COLO829 (cell line): ENCODE measurements at places on chromosomes 6 and 20.
A peak's percentile ranks its signal among the peaks of the same experiment; 100 is the strongest.

DNA sequence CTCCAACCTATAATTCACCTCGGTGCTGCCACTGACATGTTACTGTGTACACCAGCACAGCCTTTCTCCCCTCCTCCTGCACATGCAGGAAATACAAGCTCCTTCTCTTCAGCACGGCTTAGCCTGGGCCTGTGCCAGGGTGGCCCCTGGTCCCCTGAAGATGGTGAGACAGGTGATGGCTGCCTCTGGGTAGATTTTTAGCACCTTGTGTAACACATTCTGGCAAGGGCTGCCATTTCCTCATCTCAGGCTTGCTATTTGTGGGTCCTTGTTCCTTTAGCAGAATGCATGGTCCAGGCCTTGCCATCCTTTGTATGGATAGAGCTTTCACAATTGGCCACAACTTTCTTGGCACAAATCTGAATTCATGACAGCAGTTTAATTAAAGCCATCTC, 151.3 kb downstream of the CDC5L start:
- no peak for DNase-seq

- DNase-seq = no peak
These were observed 148.9 kb downstream of the MAFB start for GRCh38 chr20:40540166-40540565.

DNA sequence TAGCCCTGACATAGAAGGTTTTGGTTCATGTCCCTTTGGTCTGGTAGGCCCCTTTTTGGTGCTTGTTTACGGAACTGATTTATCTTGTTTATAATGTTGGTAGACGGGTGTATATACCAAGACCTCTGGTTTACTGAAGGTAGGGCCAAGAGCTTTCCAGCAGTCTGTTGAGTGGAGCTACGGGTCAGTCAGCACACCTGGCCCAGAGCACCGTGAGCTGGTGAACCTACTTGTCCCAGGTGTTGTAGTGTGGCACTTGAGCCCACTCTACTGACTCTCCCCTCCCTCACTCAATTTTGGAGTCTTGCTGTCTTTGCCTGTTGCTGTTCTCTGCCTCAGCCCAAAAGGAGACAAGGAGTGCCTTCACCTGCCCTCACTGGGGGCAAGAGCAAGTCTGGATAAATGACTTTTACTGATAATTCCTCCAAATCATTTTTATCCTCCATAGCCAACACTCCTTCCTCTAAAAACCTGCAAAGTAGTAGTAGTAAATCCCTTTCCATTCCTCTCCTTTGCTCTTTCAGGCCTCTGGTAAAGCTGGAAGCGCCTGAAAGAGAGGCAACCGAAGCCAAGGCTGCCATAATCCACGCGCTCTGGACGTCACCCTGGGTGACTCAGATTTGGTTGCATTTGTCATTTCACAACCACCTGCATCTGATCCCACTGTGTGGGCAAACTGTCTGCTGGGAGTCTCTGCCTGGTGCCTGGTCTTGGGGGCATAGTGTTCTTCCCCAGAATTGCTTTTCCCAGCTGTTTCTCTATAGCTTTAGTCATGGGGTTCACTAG, 22.2 kb downstream of the RREB1 start:
- DNase-seq = no peak

- DNase-seq = no peak
These were observed 39.2 kb upstream of the CLDN20 start for GRCh38 chr6:155224618-155225017.

GRCh38 chr6:90922325-90922724, 335.5 kb upstream of the MAP3K7 start:
- DNase-seq = no peak

- no peak for DNase-seq
These were observed 112.6 kb downstream of the PLCB1 start for GRCh38 chr20:8244637-8245036.

- DNase-seq = no peak
These were observed 36.5 kb upstream of the BCLAF1 start for GRCh38 chr6:136326038-136326553.

DNA sequence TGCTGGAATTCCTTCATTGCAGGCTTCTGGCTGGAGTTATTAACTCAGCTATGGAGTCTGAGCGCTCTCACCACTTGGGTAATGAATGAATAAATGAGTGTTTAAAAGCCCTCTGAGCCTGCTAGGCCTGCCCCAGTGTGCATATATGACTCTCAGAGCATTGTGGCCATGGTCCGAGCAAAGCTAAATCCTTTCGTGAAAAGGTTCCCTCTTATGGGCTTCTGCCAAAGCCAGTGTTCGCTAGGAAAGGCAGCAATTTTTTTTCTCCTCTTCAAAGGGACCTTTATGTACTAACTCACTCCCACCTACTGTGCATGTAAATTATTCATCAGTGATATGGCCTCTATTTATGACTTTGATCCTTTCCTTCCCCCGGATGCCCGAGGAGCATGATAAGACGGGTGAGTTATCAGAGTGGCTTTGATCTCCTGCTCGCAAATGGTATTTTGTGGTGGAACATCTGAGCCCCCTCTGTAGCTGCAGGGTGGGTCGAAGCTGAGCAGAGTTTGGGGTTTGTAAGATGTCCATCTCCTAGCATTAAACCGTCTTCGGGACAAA, 88.6 kb downstream of the LINC00237 start:
- peak; percentile 60 for DNase-seq

DNA sequence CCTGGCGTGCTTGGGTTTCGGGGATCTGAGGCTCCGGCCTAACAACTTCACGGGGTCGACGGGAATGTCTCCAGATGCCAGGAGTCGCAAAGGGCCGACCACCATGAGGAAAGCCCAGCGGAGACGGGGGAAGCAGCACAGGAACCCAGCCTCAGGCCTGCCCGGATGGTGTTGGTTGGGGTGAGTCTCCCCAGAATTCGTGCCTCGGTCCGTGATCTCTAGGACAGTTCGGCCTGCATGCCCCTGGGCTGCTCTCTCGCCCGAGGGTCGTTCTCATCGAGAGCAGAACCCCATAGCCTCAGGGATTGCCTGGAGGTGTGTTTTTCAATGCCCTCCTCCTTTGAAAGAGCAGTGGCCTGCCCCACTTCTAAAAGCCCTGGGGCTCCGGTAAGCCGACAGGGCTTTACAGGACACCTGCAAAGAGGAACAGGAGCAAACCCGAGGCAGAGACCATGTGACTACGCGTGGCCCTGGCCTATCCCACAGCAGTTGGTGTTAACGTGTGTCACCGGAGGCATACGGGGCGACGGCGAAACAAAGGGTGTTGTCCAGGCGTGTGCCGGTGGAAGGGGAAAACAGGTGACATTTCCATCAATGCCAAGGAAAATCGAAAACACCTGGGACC, 973.1 kb upstream of the DEFB115 start:
- no peak for DNase-seq

GRCh38 chr6:14871221-14871620, 374.6 kb upstream of the JARID2 start:
- DNase-seq = no peak

- no peak for DNase-seq
These were observed 133.1 kb downstream of the BCAS1 start for GRCh38 chr20:53937339-53937741.

GRCh38 chr6:72420409-72420808, 201.5 kb upstream of the KCNQ5 start:
- DNase-seq = no peak

DNA sequence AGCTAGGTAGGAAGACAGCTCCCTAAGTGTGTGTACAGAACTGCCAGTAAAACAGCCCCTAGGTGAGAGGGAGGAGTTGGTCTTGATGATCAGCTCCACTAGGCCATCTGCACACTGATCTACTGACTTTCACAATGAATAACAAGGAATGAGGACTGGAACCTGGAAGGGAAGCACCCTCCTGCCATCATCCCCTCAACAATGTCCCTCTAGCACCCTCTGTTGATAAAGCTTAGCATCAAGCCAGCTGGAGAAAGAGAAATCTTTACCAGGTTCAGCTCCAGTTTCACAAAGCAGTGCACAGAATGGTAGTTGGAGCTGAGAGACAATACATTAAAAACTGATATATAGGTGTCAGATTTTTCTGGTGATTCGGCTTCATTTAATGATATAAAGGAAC, 57.2 kb upstream of the IRAK1BP1 start:
- peak; percentile 10 for DNase-seq

GRCh38 chr6:1437553-1438406, 48.4 kb downstream of the FOXF2 start:
- no peak for DNase-seq

- no peak for DNase-seq
These were observed 58.6 kb downstream of the SNAI1 start for GRCh38 chr20:50041246-50041873.

- no peak for DNase-seq
These were observed 55.4 kb upstream of the TULP4 start for GRCh38 chr6:158256746-158257424.

GRCh38 chr6:11181478-11182136, 50.9 kb downstream of the NEDD9 start:
- DNase-seq = no peak

DNA sequence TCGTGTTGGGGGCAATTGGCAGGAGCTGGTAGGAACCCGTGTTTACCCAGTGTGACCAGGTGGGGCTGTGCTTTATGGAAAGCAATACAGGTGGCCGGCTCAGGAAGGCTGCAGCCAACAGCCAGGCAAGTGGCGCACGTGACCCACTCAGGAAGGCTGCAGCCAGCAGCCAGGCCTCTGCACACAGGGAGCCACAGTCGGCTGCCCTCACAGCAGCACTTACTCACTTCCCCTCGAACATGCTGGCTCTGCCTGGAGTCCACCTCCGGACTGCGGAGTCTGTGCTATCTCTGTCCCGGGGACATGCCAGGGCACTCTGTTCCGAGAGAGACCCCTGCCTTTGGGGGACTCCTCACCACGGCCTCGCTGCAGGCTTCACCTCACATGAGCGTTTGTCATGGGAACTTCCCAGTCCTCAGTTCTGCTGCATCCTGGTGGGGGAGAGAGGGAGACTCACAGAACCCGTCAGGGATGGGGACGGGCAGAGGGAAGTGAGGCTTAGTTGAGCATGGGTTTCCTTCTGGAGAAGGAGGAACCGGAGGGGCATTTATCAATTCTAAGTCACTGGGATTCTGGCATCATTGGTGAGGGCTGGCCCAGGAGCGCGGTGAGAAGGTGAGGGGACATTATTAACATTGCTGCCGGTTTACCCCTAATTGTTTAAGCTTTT, 76.8 kb downstream of the TTLL2 start:
- DNase-seq = no peak

- no peak for DNase-seq
These were observed 59.8 kb upstream of the FNDC1 start for GRCh38 chr6:159109391-159109790.

GRCh38 chr20:53343448-53343847, 250.2 kb downstream of the ZNF217 start:
- no peak for DNase-seq

DNA sequence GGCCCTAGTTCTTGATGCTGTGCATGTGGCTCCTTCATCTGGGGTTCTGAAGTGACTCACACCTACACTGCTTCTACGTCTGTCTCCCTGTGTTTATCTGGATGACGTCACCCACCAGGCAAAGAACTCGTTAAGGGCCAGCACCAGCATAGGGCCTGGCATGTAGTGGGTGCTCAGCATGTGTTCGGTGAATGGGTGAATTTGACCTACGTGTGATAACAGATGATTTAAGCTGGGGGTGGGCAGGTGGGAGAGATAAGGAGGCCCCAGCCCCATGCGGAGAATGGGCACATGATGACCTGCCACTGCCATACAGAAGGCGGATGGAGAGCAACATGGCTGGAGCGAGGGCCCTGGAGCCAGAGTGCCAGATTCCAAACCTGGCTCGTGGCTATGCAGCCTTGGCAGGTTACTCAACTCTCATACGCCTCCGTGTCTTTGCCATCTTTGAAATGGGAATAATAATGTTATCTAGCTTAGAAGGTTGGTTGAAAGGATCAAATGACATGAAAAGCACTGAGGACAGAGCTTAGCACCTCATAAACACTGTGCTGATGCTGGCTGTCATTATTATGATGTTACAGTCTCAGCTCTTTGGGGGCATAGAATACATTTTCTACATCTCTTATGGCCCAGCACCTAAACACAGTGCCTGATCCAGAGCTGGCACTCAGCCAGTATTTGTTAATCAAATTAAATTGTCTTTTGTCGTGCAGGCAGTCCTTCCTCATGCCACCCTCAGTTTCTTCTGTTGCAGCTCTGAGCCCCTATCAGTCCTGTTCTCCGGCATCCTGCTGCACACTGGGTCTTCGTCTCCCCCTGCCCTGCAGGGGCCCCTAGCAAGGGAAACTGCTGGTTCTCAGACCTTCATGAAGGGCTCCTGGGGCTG, 39.6 kb downstream of the VEGFA start:
- DNase-seq = no peak

DNA sequence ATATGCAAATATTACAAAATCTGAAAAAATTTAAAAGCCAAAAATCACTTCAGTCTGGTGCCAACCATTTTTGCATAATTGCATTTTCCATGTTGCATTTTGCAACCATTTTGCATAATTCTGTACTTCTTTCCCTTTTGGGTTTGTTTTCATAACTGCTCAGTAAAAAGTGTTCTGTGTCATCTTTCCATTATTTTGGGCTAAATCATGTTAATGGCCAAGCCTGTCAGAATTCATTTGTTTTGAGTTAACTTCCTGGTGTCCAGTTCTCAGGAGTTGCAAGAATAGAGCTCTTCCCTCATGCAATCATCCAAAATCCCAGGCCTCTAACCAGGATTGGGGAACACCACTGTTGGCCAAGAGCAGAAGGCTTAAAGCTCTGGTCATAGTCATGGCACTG, 133.6 kb downstream of the MTHFD1L start:
- no peak for DNase-seq

- peak; percentile 78 for DNase-seq
These were observed 106.8 kb upstream of the SIRPG start for GRCh38 chr20:1764136-1765033.

- no peak for DNase-seq
These were observed 3.8 kb downstream of the COL12A1 start for GRCh38 chr6:75201901-75202672.

DNA sequence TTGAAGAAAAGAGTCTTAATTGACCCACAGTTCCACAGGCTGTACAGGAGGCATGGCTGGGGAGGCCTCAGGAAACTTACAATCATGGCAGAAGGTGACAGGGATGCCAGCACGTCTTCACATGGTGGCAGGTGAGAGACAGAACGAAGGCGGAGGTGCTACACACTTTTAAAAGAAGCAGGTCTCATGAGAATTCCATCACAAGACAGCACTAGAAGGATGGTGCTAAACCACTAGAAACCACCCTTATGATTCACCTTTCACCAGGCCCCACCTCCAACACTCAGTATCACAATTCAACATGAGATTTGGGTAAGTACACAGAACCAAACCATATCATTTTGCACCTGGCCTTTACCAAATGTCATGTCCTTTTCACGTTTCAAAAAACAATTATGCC, 20.9 kb downstream of the TAGAP start:
- DNase-seq = no peak

GRCh38 chr6:156017838-156018237, 562.2 kb upstream of the NOX3 start:
- DNase-seq = no peak

- DNase-seq = no peak
These were observed 517.8 kb downstream of the PKHD1 start for GRCh38 chr6:51569594-51569993.

GRCh38 chr6:106702046-106702445, 72.7 kb downstream of the QRSL1 start:
- DNase-seq = no peak

DNA sequence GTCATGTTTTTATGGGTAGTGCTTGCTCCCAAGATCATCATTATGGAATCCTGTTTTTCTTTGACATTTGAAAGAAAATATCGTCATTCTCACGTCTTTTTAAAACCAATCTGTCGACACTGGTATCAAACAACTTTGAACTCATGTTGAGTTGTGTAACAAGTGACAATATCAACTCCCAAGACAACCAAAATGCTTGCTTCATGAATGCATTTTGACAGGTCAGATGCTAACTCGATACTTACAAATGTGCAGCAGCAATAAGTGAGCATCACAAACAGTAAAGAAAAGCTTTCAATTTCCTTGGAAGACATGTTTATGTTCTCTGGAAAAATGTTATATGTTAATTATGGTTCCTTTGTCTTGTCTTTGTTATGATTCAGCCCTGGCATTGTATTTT, 125.9 kb downstream of the EPHA7 start:
- no peak for DNase-seq
